Fibroblast of skin of right biceps (primary cell): ENCODE measurements at places on chromosomes 4 and X.

GRCh38 chr4:47839259-47839658 is 1.4 kb upstream of the CORIN start:
- DNase-seq, result peak; percentile 39

DNA sequence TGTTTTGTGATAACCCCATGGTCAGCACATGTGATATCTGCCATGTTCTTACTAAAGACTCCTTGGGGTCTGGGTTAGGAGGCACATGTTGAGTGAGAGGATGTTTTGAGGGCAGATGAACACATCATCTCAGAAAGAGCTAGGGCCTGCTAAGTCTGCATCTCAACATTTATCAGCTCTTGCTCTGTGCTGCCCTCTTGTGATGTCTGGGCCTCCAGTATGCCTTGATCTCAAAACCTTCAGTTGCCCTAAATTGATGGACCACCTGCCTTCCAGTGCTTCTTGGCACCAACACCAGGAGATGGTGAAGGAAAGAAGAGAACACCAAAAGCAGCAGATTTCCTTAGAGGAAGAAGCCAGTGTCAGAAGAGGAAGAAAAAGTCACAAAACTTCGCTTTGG is 22.5 kb downstream of the MID1 start:
- peak; percentile 44 for DNase-seq

DNA sequence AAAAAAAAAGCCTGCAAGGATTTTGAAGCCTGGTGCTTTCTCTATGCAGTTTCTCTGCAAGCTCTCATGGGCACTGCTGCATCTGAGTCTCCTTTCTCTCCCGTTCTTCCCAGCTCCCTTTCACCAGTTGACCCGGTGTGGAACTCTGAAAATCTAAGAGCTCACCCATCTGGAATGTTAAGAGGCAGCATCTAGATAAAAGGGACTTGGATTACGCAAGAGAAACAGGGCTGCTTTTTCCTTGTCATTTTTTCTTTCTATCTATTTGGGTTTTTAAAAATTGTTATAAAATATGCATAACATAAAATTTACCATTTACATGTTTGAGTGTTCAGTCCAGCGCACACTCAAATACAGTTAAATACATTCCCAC is 95.2 kb upstream of the RPS6KA3 start:
- DNase-seq, result peak; percentile 71

DNA sequence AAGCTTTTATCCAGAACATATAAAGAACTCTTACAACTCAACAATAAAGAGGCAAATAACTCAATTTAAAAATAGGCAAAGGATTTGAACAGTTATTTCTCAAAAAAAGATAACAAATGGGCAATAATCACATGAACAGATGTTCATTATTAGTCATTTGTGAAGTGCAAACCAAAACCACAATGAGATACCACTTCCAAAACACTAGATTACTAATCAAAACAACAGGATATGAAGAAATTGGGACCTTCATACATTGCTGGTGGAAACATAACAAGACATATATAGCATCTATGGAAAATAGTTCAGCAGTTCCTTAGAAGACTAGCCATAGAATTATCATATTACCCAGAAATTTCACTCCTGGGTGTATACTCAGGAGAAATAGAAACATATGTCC is 224.6 kb downstream of the FBXO8 start:
- DNase-seq, result no peak

GRCh38 chr4:168832763-168833575 is 177.1 kb downstream of the CBR4 start:
- no peak for DNase-seq

GRCh38 chr4:164768516-164768915 is 14.6 kb downstream of the SMIM31 start:
- DNase-seq, result no peak

DNA sequence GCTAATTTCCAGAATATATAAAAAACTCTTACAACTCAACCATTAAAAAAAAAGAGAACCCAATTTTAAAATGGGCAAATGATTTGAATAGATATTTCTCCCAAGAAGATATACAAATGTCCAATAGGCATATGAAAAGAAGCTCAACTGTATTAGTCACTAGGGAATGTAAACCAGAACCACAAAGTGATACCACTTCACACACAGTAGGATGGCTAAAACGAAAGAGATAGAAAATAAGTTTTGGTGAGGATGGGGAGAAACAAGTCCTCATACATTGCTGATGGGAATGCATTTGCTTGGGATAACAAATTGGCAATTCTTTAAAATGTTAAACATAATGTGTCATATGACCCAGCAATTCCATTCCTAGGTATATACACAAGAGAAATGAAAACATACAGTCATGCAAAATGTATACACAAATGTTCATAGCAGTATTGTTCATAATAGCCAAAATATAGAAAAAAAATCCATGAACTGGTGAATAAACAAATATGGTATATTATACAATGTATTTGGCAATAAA is 5.7 kb downstream of the TCEAL3 start:
- no peak for DNase-seq

DNA sequence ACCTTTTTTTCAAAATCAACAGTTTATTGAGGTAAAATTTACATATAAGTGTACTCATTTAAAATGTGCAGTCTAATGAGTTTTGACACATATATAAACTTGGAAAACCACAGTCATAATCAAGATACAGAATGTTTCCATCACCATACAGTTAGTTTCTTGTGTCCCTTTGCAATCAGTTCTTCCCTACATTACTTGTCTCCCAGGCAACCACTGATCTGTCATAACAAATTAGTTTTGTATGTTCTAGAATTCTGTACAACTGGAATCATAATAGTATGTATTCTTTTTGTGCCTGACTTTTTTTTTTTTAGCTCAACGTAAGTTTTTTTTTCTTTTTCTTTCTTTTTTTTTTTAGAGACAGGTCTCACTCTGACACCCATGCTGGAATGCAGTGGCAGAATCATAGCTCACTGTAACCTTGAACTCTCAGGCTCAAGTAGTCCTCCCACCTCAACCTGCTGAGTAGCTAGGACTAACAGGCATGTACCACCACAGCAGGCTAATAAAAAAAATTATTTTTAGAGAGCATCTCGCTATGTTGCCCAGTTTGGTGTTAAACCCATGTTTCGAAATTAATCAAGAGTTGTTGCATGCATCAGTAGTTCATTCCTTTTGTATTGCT is 26.9 kb downstream of the ARFIP1 start:
- DNase-seq, result peak; percentile 6

GRCh38 chr4:129377131-129377845 is 281.3 kb downstream of the C4orf33 start:
- DNase-seq, result peak; percentile 35

- no peak for DNase-seq
These were observed 64.4 kb downstream of the TBC1D19 start for GRCh38 chr4:26648260-26648659.

- DNase-seq, result peak; percentile 73
These were observed 5.1 kb upstream of the PLCXD1 start for GRCh38 chrX:275967-276580.

DNA sequence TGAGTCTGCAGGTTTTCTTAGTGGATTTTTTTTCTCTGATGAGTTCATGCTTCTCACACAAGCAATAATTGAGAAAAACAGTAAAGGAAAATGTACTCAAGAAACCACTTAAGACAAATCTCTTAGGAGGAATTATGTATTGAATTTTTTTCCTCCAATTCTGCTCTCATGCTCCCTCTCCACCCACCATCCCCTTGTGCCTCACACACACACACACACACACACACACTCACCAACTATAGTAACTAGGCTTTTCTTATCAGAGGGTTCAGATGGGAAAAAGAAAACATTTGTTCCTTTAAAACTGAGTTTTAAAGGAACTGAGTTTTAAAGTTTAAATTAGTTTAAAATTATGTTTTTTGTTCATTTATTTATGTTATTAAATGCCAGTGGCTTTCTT is 47.0 kb upstream of the ANXA10 start:
- no peak for DNase-seq

DNA sequence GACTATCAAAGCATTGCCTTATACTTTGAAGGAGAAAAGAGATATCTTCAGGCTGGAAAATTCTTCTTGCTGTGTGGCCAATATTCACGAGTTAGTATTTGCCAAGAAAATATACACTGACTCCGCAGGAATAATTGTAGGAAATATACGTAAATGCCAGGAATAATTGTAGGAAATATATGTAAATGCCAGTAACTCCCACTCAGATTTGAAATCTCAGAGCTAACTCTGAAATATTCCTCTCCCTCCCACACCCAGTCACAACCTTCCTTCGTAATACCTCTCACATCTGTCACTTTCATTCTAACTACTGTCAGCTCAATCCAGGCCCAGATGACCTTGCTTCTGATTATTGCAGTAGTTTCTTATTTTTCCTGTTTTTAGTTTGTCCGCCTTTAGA is 73.5 kb downstream of the WDR19 start:
- no peak for DNase-seq

DNA sequence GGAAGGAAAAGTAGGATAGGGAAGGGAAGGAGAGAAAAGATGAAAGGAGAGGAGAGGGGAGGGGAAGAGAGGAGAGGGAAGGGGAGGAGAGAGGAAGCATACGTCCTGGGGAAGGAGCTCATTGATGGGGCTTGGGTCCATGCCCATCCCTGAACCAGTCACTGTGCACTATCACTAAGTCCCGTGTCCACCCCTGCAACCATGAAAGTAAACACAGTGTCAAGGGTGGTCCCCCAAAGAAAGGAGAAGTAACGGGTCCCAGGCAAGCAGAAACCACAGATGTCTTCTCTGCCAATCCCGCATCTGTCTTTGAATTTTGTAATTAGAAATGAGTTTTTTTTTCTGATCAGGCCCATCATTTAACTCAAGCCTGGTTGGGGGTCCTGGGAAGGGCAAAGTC is 55.2 kb downstream of the LGI2 start:
- DNase-seq, result no peak

DNA sequence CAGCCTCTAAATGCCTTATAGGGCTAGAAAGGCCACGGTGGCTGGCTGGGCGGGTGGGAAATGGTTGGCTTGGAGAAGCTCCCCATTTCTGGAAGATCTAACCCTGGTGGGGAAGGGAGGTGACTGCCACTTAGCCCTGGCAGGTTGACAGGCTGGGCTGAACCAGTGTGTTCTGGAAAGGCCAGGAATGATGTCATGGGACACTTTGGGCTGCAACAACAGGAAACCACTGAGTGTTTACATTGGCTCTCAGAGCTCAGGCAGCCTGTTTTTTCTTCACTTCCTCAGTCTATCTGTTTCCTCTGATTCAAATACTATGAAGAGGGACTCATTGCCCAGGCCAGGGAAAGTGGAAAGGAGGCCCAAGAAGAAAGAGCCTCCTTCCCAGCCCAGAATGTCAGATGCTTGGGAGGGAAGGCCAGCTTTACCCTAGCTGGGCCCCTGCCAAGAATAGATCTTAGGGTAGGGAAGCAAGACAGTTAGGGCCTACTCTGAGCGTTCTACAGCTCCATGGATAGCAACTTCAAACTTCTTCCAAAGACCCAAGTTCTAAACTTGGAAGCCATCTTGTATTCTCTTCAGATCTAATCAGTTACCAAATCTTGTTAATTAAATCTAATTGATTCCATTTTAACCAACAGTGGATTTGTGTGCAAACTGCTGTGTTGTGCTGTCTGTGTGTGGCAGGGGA is 65.8 kb upstream of the MSN start:
- peak; percentile 86 for DNase-seq

DNA sequence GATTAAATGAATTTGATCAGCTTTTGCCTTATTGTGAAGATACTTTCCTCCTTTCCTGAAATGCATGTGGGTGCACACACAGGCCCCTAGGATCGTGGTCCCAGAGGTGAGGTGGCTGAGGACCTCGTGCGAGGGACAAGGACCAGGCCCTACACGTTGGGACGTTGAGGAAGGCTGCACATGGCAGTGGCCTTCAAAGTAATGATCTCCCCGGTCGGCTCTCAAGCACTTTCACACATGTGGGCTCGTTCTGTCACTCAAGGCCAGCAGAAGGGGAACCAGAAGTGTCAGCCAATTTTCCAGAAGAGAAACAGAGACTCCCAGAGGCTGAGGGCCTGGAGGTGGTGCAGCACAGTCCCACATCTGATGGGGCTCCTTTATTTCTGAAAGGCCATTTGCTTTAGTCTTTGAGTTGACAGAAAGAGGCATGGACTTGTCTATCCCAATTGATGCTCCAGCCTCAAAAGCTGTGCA is 196.8 kb downstream of the AFAP1 start:
- no peak for DNase-seq

GRCh38 chr4:80484712-80485111 is 149.2 kb downstream of the CFAP299 start:
- peak; percentile 39 for DNase-seq

DNA sequence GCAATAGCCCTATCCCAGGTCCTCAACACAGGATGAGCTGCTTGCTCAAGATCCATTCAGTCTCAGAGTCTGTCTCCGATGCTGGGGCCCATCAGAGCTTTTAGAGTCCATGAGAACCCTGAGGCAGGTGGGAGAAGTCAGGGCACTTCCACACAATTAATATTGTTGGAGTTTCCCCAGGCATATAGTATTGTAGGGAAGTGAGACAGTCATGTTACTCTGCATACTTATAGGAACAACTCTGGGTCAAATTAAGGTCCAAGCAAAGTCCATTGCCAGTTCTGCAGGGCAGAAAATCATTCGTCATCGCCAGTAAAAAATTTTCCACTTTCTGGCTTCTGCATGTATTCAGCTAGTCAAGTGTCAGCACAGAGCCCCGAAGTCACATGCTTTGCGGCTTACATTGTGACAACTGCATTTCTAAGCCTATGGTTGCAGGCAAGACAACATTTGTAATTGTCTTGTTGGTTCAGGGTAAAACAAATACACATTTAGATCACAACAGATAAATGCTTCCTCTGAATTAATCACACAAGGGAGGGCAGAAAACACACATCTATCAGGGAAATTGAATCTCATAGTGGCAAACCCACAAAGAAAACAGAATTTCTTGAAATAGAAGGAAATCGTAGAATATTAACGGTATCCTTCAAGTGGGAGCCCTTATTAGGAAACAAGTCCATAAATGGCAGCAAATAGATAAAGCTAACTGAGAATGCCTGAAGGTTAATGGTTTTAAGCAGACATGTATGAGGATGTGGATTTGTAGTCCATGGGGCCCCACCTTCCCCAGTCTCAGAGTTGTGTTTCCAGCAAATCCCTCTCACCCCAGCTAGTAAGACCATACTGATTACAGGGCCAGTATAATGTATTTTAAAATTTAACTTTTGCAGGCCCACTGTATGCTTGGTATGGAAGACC is 412.1 kb upstream of the RASGEF1B start:
- DNase-seq, result no peak

DNA sequence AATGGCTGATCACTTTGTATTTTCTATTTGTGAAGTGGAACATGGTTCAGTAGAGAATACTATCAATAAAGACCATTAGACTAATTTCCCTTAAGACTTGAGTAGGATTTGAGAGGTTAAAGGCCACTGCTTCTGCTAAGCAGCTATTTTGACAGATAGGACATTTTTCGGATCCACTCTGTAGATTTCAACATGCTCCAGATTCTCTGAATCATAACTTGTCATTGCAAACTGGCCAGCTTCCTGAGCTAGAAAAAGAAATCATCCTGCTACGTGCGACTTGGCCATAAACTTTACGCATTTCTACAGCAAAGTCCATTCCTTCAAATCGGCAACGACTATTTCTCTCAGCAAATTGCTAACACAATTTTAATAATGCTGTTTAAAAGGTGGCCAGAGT is 55.2 kb downstream of the MGST2 start:
- no peak for DNase-seq

- DNase-seq, result peak; percentile 45
These were observed 696 bp downstream of the SCRG1 start for GRCh38 chr4:173398220-173398619.

- no peak for DNase-seq
These were observed 29.8 kb upstream of the SMAD1 start for GRCh38 chr4:145451895-145452294.

GRCh38 chrX:13169684-13170083 is 125.3 kb upstream of the FAM9C start:
- no peak for DNase-seq

- peak; percentile 10 for DNase-seq
These were observed 30.9 kb downstream of the PAGE2 start for GRCh38 chrX:55119712-55120111.
